ENCODE measurements at places on chromosomes 12 and 14. TPM values are rescaled to one million over a fixed set of nuclear protein-coding genes. Genes with fewer than 3 reads are reported as not detected.

TMEM253 gene
- total RNA-seq: not detected

SIX6 gene
- not detected for total RNA-seq

RESF1 gene
- 112 TPM for total RNA-seq

KRT78 gene
- not detected for total RNA-seq

CAPRIN2 gene
- 61.8 TPM for total RNA-seq

KRT77 gene
- not detected for total RNA-seq

ACRBP gene
- total RNA-seq: 9.1 TPM

FAM234B gene
- 4.5 TPM for total RNA-seq

TMTC2 gene
- total RNA-seq: 8.6 TPM

CLEC4C gene
- not detected for total RNA-seq

PTHLH gene
- 5.6 TPM for total RNA-seq

TSHR gene
- total RNA-seq: not detected

GALNT16 gene
- total RNA-seq: 15.8 TPM

TMEM117 gene
- 7.3 TPM for total RNA-seq

CMKLR1 gene
- total RNA-seq: 56.6 TPM

HOXC11 gene
- total RNA-seq: not detected

Measured in thoracic aorta (tissue), 2 donors.